ENCODE measurements at places on chromosomes 5 and 9.

DNA sequence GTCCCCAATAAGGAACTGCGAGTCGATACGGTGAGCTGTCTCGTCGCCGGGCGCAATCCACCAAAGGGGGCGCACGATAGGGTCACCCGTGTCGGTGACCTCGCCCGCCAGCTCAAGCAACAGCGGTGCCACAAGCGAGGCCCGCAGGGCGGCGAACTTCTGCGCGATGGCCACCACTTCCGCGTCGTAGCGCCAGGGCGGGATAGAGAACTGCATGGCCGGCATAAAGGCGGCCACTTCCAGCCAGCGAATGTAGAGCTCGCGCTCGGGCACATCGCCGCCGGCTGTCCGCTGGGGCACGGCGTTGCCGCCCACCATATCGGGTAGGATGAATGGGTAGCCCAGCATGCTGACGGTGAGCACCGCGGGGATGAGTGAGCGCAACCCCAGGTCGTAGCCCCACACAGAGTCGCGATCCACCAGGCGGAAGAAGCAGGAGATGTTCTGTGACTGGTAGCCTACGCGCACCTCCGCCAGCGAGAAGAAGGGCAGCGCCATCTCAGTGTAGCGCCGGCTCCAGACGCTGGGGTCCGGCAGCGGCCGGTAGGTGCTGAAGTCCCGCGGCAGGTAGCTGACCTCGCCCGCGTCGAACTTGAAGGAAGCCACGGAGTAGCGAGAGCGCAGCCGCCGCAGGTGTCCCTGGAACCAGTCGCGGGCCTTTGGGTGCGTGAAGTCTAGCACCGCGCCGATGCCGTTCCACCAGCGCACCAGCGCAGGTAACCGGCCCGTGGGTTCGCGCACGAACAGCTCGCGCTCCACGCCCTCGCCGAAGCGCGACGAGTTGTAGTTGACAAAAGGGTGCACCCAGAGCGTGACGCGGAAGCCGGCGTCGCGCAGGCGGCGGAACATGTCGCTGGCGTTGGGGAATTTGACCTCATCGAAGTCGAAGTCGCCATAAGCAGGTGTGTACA lies 5.5 kb downstream of the MYORG start:
- DNase-seq = no peak

DNA sequence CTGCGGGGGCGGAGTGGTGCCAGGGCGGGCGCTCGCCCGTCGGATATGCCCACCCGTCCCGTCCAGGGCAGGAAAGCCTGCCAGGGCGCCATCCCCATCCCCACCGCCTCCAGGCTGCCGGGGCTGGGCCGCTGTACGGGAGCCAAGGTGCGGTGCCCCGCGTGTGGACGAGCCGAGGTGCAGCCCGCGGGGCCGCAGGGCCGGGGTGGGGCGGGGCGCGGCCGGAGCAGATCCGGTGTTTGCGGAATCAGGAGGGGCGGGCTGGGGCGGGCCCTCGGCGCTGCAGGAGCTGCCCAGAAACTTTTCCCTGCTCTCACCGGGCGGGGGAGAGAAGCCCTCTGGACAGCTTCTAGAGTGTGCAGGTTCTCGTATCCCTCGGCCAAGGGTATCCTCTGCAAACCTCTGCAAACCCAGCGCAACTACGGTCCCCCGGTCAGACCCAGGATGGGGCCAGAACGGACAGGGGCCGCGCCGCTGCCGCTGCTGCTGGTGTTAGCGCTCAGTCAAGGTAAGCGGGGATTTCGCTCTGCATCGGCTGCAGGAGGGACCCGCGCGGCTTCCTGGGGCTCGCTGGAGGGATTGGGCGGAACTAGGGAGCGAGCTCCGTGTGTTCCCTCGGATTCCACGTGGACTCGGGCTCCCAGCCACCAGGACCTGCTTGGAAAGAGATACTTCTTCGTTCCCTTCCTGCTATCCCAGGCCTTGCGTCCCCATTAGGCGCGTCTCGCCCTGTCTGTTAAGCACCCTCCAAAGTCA lies at the start of gene ITGA2:
TSS of gene ITGA2 (plus strand) at position 328 of the 756 bp plus-strand sequence. CDS start at position 445, 117 bp downstream.
- DNase-seq = peak; percentile 5

GRCh38 chr5:150608991-150609390 lies 31.5 kb upstream of the SYNPO start:
- DNase-seq = no peak

DNA sequence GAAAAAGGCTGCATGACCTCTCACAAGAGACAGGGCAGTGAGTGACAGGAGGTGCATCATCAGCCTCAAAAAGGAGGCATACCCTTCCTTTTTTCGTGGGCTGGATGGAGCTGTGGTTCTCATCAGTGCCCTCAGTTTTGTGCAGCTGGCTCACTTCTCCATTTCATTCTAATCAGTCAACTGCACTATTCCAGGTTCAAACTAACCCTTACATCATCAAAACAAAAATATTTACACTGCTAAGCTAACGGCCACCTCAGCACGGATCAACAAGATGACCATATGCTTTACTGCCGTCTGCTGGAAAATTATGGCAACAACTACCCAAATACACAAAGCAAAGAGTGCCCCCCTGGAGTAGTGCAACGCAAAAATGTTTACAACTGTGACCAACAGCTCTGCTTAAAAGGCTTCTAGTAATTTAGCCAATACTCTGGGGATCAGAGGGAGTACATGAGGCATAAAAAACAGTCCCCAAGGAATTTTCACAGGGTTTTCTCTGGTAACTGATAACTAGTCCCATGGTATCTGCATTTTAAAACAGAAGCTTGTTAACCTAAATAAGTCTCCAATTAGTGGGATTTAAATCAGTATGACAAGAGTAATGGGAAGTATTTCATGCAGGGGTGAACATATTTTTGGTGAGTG lies 10.8 kb downstream of the KCNV2 start:
- peak; percentile 44 for DNase-seq

DNA sequence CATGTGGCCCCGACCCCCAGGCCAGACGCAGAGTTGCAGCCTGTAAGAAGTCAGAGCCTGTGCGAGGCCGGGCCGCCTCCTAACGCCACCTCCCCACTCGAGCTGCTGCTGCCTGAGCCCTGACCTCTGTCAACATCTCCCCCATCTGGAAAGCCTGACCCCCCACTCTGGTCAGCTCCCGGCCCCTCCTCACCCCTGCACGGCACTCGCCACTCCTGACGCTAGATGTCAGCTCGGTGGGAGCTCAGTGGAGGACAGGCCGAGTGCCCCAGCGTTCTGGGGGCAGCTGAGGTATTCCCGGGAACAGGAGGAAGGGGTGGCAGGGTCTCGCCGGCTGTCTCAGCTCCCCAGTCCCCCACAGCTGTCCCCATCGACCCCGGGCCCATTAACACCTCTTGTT lies 19.9 kb downstream of the LHX3 start:
- DNase-seq = no peak

DNA sequence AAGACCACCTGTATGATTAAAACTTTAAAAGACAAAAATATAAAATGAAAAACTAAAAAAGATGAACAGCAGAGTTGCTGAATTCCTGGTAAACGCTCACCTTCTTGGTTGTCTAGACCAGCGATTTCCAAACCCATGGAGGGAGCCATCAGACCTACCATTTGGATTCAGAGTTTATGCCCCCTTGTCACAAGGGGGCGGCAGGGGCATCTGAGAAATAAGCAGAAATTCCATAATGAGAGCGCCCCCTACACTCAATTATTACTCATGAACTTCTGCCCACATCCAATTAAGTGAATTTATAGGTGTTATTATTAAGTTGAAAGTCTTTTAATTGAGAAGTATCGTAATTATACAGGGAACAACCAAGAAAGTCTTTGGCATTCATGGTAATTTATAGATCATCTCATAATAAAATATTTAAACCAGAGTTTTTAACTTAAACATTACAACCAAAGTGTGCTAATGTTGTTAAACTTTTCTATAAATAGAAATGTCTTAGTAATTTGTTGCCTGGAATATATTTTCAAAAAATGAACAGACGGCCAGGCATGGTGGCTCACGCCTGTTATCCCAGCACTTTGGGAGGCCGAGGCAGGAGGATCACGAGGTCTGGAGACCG lies 35.2 kb upstream of the SPATA31C2 start:
- peak; percentile 21 for DNase-seq
